CD8-positive, alpha-beta memory T cell (primary cell): ENCODE measurements at places on chromosomes 12 and 14. TPM values are rescaled to one million over a fixed set of nuclear protein-coding genes. Genes with fewer than 3 reads are reported as not detected.

NOS1 gene
- not detected for total RNA-seq

GRCh38 chr12:124312601-124313000, 17.7 kb downstream of the RFLNA start:
- no peaks in the 10 kb centered on the region for H3K4me1 ChIP-seq
- no peaks in the 10 kb centered on the region for H3K36me3 ChIP-seq
- H3K4me3 ChIP-seq: no peak overlapping the region

CCDC177 gene
- total RNA-seq: not detected

GRCh38 chr14:86782092-86782580, 1210.8 kb downstream of the GALC start:
- no peaks in the 10 kb centered on the region for H3K4me1 ChIP-seq
- DNase-seq: no peak
- H3K4me3 ChIP-seq: no peak overlapping the region
- no peaks in the 10 kb centered on the region for H3K27me3 ChIP-seq

DNA sequence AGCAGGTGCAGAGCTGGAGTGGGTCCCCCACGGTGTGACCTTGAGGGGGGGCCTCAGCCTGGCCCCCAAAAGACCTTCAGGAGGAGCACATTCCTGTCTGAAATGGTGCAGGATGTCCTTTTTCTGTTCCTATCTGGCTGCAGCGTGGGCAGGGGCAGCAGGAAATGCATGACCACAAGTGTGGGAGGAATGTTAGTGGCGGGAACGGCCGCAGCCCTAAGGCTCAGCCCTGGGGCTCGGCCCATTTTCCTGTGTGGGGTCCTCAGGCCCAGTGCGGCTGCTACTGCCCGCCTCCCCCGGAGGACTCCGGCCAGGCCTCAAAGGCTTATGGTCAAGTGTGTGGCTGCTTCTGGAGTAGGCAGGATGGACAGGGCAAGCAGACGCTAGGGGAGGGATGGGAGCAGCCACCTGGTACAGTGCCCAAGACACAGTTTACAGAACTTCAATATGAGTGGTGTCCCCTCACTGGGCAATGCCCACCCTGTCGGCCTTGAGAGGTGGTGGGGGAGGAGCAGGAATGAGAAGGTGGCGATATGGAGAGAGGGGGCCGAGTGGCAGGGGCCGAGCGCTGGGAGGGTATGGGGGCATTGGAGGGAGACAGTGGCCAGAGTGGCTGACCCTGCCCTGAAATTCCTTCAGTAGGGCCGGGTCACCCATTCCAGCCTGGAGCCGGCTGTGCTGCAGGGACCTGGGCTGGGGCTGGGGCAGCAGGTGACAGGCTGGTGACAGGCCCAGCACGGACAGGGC, 137.4 kb downstream of the CALM1 start:
- H3K27ac ChIP-seq: no peak overlapping the region
- no peaks in the 10 kb centered on the region for H3K27me3 ChIP-seq
- no peak for DNase-seq
- H3K36me3 ChIP-seq: no peaks in the 10 kb centered on the region
- H3K4me3 ChIP-seq: no peak overlapping the region
- no peaks in the 10 kb centered on the region for H3K4me1 ChIP-seq

- H3K27ac ChIP-seq: no peak overlapping the region
- DNase-seq: no peak
- peaks cover 9% of the 10 kb centered on the region for H3K36me3 ChIP-seq
- no peak overlapping the region for H3K4me3 ChIP-seq
- no peaks in the 10 kb centered on the region for H3K27me3 ChIP-seq
Measured at GRCh38 chr14:63909984-63910383, 57.2 kb downstream of the SYNE2 start.

DNA sequence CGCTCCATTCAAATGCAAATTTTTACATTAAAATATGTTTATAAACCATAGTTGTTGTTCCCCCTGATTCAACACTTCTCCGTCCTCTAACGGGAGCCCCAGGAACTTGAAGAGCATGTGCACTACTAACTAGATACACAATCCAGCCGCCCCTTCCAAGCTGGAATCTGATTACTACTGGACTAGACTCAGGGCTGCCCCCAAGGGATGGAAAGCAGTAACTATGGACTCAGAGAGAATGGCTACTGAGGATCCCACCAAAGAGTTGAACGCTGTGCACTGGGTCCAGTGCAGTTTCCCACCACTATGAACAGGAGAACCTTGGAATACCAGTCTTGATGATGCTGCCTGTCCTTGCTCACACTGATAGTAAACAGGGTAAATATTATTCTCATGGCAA, 48.6 kb upstream of the PCNX1 start:
- no peak overlapping the region for H3K4me3 ChIP-seq
- no peak for DNase-seq
- no peaks in the 10 kb centered on the region for H3K36me3 ChIP-seq
- H3K27me3 ChIP-seq: no peaks in the 10 kb centered on the region
- no peaks in the 10 kb centered on the region for H3K4me1 ChIP-seq

CLEC7A gene
- 0.68 TPM for total RNA-seq

GRCh38 chr12:84986586-84986985, 49.5 kb downstream of the TSPAN19 start:
- H3K27ac ChIP-seq: no peak overlapping the region
- DNase-seq: no peak
- H3K4me1 ChIP-seq: no peaks in the 10 kb centered on the region
- H3K27me3 ChIP-seq: no peaks in the 10 kb centered on the region
- H3K36me3 ChIP-seq: no peaks in the 10 kb centered on the region

DNA sequence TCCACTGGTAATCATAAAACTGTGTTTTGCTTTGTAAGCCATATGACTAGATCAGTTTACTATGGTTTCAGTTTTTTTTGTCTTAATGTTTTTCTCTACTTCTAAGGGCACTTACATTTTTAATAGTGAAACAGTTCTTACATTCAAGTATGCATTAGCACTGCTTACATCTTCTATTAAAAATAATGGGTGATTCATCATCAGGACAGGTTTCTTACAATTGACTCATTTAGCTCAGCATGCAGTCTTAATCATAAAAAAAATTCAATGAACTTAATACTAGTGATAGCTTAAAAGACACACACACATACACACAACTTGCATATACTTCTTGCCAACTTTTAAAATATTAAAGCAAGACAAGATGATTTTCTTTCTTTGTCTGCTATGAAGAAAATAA, 845.7 kb upstream of the USP15 start:
- H3K27ac ChIP-seq: no peak overlapping the region
- no peaks in the 10 kb centered on the region for H3K27me3 ChIP-seq
- no peaks in the 10 kb centered on the region for H3K4me1 ChIP-seq
- no peak for DNase-seq

AICDA gene
- total RNA-seq: 0.71 TPM

LRP1-AS gene
- total RNA-seq: not detected

DNA sequence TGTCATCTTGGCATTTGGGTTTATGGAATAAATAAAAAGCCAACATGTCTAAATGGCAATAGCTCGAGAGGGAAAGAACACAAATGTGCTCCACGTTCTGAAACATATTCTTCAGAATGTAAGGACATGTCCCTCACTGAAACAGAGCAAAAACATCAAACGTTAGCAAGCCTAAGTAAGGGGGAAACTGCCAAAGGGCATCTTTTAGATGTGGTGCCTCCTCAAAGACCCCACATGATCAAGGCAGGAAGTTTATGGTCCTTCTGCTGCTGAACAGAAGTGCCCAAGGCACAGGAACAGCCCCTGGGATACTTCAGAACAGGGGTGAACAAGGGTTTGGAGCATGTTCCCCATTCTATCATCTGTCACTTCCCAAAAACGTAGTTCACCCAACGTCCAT, 227.0 kb downstream of the ANO2 start:
- no peak for DNase-seq
- no peaks in the 10 kb centered on the region for H3K27me3 ChIP-seq
- no peaks in the 10 kb centered on the region for H3K4me1 ChIP-seq
- no peak overlapping the region for H3K27ac ChIP-seq

- DNase-seq: no peak
- H3K27me3 ChIP-seq: no peaks in the 10 kb centered on the region
- H3K4me1 ChIP-seq: no peaks in the 10 kb centered on the region
- no peaks in the 10 kb centered on the region for H3K36me3 ChIP-seq
- H3K27ac ChIP-seq: no peak overlapping the region
- no peak overlapping the region for H3K4me3 ChIP-seq
Measured at GRCh38 chr14:32472512-32473463, 143.7 kb downstream of the AKAP6 start.

LBHD2 gene
- not detected for total RNA-seq

STON2 gene
- not detected for total RNA-seq

DNA sequence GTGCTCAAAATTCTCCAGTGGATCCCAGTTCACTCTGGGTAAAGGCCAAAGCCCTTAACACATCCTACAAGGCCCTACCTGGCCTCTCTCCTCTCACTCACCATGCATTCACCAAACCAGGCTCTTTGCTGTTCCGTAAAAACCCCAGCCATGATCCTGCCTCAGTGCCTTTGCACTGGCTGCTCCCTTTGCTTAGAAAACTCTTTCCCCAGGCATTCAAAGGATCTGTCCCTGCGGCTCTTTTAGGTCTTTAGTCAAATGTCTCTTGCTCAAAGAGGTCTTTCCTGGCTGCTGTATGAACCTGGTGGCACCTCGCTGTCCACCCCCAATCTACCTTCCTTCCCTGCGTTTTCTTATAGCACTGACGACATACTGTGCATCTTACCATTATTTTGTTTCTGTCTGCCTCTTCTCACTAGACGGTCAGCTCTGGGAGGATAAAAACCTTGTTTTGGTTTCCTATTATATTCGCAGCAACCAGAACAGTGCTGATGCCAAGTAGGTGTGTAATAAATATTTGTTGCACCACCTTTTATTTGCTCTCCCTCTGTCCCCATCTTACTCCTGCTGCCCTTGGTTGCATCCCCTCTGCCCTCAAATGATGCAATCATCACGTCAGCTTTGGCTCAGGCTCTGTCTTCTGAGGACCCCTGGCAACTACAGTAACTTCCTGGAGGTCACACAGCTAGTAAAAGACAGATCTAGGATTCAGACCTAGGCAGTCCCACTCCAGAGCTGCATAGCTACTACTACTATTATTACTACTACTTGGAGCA, 23.8 kb upstream of the DICER1 start:
- H3K4me1 ChIP-seq: no peaks in the 10 kb centered on the region
- DNase-seq: no peak
- H3K27me3 ChIP-seq: peaks cover 7% of the 10 kb centered on the region
- H3K27ac ChIP-seq: no peak overlapping the region
- no peak overlapping the region for H3K4me3 ChIP-seq

DNA sequence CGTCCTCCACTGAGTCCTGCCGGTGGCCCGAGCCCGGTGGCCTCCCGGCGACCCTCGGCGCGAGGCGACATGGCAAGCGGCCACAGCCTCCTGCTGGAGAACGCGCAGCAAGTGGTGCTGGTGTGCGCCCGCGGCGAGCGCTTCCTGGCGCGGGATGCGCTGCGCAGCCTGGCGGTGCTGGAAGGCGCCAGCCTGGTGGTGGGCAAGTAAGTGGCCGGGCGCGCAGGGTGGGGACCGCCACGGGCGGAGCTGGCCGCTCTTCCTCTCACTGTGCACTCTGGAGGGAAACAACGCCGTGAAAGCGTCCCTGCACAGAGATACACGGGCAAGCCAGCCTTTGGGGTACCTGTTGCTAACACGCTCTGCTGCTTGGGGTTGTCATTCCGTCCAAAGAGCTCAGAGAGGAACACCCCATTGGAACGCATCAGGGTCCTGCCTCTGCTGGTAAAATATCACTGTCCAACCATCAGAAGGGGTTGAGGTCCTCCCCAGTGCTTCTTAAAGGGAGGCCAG, at the start of gene AMDHD1:
Gene AMDHD1 (plus strand): TSS at position 2 of the 513 bp plus-strand sequence. CDS start 68 bp downstream, at position 70.
- DNase-seq: peak; percentile 71
- peak within 1 kb of the TSS; percentile 90 for H3K4me3 ChIP-seq
- H3K4me1 ChIP-seq: peaks cover 9% of the 10 kb centered on the region
- no peaks in the 10 kb centered on the region for H3K27me3 ChIP-seq
- H3K36me3 ChIP-seq: no peaks in the 10 kb centered on the region
- H3K27ac ChIP-seq: peak within 1 kb of the TSS; percentile 60

- no peaks in the 10 kb centered on the region for H3K4me1 ChIP-seq
- H3K36me3 ChIP-seq: no peaks in the 10 kb centered on the region
- H3K4me3 ChIP-seq: no peak overlapping the region
- H3K27me3 ChIP-seq: peaks cover 4% of the 10 kb centered on the region
- no peak for DNase-seq
Measured at GRCh38 chr12:12889701-12890100, 1.7 kb upstream of the GPRC5A start.

CEBPE gene
- total RNA-seq: 0.16 TPM

GRCh38 chr12:65306366-65307168, 28.1 kb downstream of the MSRB3 start:
- no peaks in the 10 kb centered on the region for H3K4me1 ChIP-seq
- H3K36me3 ChIP-seq: no peaks in the 10 kb centered on the region
- no peak for DNase-seq
- no peak overlapping the region for H3K27ac ChIP-seq
- no peaks in the 10 kb centered on the region for H3K27me3 ChIP-seq
- H3K4me3 ChIP-seq: no peak overlapping the region

GRCh38 chr12:41221491-41221890, 33.4 kb downstream of the PDZRN4 start:
- H3K4me1 ChIP-seq: no peaks in the 10 kb centered on the region
- H3K36me3 ChIP-seq: no peaks in the 10 kb centered on the region
- no peak overlapping the region for H3K27ac ChIP-seq
- no peak overlapping the region for H3K4me3 ChIP-seq
- no peaks in the 10 kb centered on the region for H3K27me3 ChIP-seq

GRCh38 chr12:45712319-45712718, 17.2 kb upstream of the ARID2 start:
- DNase-seq: no peak
- no peaks in the 10 kb centered on the region for H3K36me3 ChIP-seq
- no peak overlapping the region for H3K27ac ChIP-seq
- H3K27me3 ChIP-seq: no peaks in the 10 kb centered on the region
- H3K4me1 ChIP-seq: no peaks in the 10 kb centered on the region

VRTN gene
- total RNA-seq: not detected

DNA sequence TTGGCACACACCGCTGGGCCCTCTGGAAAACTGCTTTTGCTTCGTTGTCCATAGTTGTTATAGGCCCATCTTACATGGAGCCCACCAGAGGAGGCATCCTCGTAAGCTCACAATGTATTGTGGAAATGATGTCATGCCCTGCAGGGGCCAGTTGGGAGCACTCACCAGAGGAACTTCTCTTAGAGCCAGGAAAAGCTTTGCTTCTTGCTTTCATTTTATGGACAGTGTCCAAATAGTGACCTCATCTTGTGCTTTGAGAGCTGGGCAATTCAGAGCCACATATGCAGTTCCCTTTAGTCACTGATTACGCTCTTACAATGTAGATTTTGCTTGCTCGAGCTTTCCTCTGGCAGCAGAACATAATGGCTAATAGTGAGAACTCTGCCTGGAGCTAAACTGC, 275.6 kb downstream of the AACS start:
- no peak overlapping the region for H3K27ac ChIP-seq
- no peaks in the 10 kb centered on the region for H3K4me1 ChIP-seq
- no peak overlapping the region for H3K4me3 ChIP-seq
- no peak for DNase-seq

GRCh38 chr12:94222351-94223084, 74.1 kb downstream of the PLXNC1 start:
- no peak overlapping the region for H3K27ac ChIP-seq
- H3K4me1 ChIP-seq: no peaks in the 10 kb centered on the region
- no peak overlapping the region for H3K4me3 ChIP-seq

DNA sequence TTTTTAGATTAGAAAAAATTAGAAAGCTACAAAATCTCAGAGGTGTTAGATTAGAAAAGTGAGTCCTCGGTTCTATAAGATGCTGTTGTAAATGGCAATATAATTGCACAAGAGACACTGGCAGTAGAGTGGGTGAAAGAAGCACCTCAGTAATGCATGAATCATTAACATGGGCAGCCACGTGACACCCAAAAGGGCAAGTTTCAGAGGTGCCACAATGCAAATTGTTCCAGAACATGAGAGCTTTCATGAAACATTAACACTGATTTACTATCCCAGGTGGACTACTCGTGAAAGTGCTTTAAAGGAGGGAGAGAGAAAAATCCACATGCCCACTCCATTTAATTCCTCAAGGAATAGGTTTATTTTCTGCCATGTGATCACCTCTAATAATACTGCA, 108.4 kb downstream of the PTPRR start:
- H3K4me1 ChIP-seq: no peaks in the 10 kb centered on the region
- no peak overlapping the region for H3K27ac ChIP-seq
- H3K4me3 ChIP-seq: no peak overlapping the region
- no peak for DNase-seq
